ENCODE measurements at places on chromosomes 3 and 15.

- DNase-seq: no peak
Measured at GRCh38 chr3:132681421-132681820, 21.3 kb downstream of the UBA5 start.

DNA sequence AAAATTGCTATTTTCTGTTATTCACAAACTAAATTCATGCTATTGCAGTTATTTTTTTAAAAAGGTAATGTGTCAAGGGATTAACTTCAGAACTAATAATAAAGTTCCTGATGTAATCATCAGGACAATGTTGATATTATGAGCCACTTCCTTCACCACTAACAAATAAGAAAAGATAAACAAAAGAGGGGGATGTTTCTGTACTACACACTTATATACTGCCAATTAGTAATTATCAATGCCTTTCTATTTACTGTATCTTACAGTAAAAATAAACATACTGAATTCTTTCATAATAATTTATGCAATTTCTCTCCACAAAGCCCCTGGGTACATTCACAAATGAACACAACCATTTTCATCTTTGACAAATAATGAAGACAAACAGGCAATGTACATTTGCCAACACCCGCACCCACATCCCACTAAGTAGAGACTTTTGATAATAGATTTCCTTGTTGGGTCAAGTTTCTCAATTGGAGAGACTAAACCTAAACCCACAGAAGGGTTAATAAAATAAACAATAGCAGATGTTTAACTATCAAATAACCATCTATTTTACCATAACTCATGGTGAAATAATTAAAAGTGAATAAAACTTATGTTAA lies 3.7 kb downstream of the CBLB start:
- no peak for DNase-seq

DNA sequence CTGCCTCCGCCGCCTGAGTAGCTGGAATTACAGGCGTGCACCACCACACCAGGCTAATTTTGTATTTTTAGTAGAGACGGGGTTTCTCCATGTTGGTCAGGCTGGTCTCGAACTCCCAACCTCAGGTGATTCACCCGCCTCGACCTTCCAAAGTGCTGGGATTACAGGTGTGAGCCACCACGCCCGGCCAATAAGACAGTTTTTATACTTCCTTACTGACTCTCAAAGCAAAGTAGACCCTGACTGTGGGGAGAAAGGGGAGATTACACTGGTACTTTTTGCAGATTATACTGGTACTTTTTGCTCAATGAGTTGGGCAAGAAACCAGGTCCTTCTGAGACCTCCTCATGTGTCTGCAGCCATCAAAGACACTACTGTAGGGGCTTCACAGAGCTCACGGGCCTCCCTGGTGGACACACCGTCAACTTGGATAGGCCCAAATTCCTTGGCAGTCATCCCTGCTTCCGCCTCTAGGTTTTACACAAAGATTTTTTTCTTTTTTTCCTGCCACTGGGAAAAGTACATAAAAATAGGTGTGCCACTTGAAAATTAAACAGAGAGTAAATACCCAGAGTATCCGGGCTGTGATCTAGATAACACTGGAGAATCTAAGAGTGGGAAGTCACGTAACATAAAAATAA lies 143.3 kb upstream of the WNT5A start:
- DNase-seq: no peak

DNA sequence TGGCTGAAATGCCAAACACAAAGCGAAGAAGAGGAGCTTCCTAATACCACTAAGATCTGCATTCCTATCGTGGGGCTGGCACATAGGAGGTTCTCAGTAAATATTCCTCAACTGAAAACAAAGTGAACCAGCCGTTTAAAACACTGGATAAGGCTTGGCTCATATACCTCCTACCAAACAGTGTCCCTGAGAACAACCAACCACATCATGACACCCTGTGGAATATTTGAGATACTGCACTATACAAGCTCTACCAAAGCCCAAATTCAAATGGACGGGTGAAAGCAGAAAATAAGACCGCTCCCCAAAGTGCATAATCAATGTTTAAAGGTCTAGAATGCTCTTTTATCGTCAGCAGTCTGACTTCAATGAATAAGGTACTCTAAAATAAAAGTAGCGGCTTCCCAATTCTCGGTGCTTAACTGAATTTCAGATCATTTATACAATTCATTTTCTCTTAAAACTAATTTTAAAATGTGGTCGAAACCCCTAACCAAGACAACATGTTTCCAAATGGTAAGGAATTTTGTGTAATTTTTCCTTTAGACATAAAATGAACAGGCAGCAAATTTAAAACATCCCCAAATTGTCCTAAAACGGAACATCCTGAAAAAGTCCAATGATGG lies 425.8 kb downstream of the ERC2 start:
- no peak for DNase-seq

- DNase-seq: no peak
Measured at GRCh38 chr3:27293939-27294338, 75.2 kb downstream of the NEK10 start.

GRCh38 chr3:13173186-13173585 lies 100.0 kb upstream of the IQSEC1 start:
- peak; percentile 68 for DNase-seq

DNA sequence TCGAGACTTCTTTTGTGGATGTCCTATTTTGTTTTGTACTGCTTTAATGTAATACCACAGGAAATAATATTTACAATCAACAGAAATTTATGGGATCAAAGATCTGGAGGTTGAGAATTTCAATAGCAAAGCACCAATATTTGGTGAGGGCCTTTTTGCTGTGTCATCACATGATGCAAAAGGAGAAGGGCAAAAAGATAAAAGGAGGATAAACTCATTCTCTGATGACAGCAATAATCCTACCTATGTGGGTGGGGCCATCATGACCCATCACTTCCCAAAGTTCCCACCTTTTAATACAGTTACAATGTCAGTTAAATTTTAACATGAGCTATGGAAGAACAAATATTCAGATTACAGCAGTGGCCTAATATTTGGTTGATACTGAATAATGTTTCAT lies 832.9 kb downstream of the OTOL1 start:
- no peak for DNase-seq

DNA sequence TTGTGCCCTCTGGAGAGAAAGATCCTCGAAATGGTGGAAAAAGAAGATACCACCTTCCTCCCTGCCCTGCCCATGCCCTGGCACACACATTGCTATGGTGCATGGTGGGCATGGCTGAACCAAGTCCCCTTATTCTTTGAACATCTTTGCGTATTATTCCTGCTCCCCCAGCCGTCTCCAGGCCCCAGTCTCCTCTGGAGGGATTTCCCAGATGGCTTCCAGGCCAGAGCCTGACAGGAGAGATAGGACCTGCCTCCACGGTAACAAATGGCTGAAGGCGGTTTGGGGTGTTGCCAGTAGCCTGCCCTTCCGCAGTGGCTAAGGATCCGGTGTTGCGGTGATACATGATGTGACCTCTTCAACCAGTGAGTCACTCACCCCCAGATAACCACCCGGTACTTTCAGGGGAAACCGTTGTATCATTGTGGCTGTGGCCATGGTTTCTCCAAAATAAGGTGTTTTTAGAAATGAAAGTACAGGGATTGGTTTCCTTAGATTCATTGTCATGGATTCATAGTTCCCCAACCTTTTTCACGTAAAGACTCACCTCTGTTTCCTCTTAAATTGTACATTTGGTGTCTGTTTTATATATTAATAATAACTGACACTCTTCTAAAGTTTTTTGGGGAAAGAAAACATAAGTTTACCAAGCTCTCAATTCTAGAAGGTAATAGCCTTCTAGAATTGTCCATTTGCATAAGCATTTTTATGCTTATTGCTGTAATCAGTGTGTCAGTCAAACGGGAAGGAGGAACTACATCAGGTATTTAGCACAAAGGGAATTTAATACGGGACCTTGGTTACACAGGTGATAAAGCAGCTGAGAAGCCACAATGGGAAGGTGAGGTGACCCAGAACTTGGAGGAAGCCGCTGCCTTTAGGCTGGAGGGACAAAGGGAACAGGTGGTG lies 25.9 kb downstream of the SMAD3 start:
- peak; percentile 89 for DNase-seq

DNA sequence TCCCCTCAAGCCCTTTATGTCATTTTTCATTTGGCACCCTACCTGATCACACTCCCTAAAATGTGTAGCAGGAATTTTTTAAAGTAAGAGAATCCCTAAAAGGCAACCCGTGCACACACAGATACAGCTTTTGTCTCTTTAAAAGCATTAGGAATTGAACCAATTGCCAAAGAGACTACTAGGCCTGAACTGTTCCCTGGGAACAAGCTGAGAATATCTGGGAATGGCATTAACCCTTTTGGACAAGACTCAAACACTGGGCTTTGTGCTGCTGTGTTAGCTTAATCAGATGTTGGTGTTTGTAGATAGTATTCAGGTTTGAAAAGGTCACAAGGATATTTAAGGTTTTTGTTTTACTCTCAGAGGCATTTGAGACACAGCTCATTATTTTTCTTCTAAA lies 414.4 kb upstream of the PDZRN3 start:
- DNase-seq: no peak

- no peak for DNase-seq
Measured at GRCh38 chr3:175212896-175213295, 353.8 kb downstream of the NAALADL2 start.

DNA sequence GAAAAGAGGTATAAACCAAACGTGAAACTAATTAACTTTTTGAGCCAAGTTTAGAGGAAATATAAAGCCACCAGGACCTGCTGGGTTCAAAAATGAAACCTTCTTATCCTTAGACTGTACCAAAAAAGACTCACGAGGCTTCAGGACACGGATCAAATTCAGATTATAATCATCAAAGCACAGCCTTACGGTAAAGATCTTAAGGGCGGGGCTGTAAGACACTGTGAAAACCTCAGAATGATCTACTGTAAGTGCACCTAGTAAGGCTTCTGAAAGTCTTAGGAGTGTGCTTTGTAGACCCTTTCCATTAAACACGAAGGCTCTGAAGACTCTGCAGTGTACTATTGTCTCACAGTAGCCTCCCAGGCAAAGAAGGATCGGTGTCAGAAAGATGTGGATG lies 26.8 kb downstream of the TARS3 start:
- DNase-seq: no peak

- DNase-seq: no peak
Measured at GRCh38 chr3:81554801-81555200, 206.6 kb downstream of the GBE1 start.

Measured in posterior vena cava (tissue), 2 donors.